Stimulated activated CD8-positive, alpha-beta memory T cell treated with anti-CD3 and anti-CD28 coated beads, Interleukin-7, amount 100 ng/mL, for 1 hour (primary cell): ENCODE measurements at places on chromosomes 12 and 14.

DNA sequence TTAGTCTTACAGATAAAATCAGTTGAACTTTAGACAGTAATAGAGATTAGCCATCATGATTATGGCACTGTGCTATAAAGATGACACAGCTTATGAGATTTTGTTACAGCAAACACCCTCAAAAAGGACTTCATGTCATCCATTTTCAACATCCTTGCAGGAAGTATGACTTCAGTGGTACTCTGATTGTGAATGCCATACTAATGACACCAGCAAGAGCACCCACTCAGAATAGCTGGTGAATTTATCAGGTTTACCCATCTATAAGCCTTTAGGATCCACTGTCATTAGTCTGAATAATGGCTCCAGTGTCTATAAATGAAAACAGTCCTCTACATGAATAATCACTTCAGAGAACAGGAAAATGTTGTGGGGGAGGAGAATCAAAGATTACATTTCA is 615.2 kb downstream of the RPS29 start:
- no peak for DNase-seq

DNA sequence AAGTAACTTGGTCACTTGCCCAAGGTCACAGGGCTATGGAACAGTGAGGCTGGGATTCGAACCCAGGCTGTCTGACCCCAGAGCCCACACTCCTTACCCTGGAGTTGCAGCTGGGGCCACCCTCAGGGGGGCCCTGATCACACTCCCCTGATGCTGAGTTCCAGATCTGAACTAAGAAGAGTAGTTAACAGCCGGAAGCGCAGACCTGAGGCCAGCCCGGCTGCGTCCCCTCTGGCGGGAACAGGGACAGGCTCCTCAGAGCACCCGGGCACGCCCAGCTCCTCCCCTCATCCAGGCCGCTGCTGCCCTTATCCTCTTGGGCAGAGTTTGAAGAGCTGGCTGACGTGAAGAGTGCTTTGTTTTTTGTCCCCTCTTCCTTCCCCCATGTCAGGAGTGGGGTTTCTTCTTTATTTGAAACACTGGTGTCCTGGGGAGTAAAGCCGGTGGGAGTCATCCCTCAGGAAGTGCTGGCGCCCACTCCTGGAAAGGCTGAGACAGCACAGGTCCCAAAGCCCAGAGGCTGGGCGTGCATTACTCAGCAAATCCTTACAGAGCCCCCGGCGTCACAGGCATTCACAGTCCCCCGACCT is 8.7 kb downstream of the PHB2 start:
- DNase-seq = no peak

DNA sequence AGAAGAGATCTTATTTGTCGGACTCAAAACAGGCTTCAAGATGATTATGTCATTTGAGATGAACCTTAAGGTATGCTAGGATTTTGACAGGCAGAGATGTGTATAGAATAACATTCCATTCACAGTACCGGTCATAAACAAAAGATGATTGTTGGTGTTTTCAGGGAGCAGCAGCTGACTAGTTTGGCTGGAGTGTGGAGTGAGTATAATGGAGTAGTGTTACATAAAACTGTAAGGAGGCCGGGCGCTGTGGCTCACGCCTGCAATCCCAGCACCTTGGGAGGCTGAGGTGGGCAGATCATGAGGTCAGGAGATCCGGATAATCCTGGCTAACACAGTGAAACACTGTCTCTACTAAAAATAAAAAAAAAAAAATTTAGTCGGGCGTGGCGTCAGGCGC is 23.9 kb downstream of the SERPINA10 start:
- no peak for DNase-seq

DNA sequence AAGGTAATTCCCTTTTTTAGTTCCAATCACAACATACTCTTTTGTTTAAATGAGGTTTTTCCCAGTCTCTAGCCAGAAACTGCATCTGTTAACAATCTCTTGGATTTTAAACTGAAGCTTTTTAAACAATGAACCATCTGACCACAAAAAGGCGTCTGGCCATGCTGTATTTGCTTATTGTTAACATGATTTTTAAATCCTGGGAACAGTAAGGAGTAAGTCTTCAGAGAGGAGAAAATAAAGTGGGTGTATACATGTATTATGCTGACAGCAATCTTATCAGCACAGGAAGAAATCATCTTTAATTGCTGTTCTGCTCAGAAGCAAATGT is 106.2 kb downstream of the DAAM1 start:
- DNase-seq = no peak

DNA sequence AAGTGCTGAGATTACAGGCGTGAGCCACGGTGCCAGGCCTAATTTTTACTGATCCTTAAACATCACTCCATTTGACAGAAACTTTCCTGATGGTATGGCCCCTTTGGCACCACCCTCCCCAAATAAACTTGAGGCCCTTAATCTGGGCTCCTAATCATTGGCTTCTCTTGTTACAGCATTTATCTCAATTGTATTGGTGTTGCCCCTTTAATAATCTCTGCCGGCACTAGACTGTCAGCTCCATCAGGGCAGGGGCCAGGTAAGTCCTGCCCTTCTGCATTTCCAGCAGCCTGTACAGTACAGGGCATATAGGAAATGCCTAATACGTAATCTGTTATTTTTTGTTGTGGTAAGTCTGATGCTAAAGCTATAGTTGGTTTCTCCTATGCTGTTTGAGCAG is 1.2 kb upstream of the IFT81 start:
- DNase-seq = no peak

- no peak for DNase-seq
These were observed 379.6 kb downstream of the LRIG3 start for GRCh38 chr12:58540480-58541299.

DNA sequence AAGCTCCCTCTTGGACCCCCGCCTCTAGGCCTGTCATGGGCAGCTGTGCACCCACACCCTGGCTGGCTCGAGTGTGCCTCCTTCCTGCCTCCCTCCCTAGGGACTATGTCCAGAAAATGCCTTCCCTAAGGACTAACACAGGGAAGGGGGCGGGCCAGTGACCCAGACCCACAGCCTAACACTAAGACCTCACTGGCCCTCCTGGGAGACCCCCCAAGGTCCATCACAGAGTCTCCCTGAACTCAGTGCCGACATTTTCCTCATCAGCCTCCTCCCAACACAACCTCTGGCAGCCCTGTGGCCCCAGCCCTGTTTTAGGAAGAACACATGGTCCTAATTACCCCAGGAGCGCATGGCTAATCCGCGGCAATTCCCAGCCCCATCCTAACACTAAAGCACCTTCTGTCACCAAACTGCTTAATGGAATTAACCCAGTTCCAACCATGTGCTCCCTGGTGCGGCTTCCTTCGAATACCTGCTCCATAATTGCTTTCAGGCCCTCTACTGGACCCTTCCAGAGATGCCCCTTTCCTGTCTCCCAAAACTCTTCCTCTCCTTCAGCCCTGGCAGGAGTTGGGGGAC is 5.6 kb downstream of the MSI1 start:
- DNase-seq = no peak

- DNase-seq = no peak
These were observed 85.8 kb upstream of the WSCD2 start for GRCh38 chr12:108043286-108043685.

DNA sequence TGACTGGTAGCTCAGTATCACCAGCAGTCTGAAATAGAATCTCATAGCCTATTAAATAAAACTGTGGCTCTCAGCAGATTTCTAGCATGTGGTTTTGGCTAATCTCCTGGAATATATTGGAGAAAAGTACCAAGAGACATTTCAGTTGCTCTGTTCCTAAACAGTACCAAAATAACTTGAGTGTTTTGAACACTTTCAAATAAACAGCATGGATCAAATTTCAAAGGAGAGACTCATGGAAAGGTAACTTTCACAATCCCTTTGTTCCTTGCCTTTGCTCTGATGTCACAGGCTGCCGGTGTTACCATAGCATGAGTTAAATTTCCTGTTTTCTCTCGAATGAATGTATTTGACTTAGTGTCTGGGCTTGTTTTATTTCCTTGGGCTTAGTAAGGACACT is 3.4 kb downstream of the ARG2 start:
- DNase-seq = no peak

GRCh38 chr12:54051026-54051842 is 2.4 kb upstream of the HOXC4 start:
- no peak for DNase-seq

GRCh38 chr12:97006585-97006984 is 99.5 kb downstream of the NEDD1 start:
- no peak for DNase-seq

- DNase-seq = no peak
These were observed 58.9 kb downstream of the HSP90AA1 start for GRCh38 chr14:102027951-102028350.

GRCh38 chr14:81625343-81625742 is 91.7 kb upstream of the SEL1L start:
- no peak for DNase-seq

DNA sequence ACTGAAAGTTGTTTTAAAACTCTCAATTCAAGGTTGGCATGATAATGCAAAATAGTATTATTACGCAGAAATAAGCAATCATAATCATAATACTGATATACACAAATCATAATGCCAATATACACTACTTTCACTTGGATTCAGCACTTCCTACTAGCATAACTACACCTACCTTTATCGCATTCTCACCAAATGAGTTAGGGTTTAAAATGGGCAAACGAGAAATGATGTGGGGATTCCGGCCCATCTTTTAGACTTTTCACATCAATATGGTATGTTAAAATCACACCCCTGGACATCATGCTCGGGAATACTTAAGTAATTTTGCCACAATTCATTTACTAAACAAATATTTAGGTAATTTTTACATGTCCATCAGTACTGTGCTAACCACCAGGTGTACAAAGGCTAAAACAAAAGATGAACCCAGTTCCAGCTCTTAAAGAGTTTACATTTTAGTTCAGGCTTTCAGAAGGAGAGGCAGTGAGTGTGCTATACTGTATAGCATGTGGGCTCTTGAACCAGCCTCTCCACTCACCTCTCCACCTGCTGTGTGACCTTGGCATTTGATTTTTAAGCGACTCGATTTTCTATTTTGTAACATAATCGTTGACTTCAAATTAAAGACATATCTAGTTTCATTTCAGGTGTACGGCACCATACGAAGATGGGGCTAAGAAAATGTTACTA is 1.1 kb upstream of the USP15 start:
- DNase-seq = no peak

DNA sequence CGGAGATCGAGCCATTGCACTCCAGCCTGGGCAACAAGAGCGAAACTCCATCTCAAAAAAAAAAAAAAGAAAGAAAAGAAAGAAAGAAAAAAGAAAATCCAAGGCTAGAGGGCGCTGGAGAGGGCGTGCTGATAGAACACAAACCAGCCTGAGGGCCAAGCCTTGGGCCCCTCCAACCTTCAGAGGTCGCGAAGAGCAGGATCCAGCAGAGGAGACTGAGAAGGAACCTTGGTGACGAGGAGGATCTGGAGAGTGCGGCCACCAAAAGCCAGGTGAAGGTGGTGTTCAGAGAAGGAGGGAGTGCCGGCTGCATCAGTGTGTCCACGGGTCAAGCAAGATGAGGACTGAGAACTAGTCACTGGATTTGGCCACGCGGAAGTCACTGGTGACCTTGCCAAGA is 4.1 kb upstream of the DYNC1H1 start:
- no peak for DNase-seq

GRCh38 chr12:104455578-104456416 is 951 bp upstream of the CHST11 start:
- DNase-seq = no peak

DNA sequence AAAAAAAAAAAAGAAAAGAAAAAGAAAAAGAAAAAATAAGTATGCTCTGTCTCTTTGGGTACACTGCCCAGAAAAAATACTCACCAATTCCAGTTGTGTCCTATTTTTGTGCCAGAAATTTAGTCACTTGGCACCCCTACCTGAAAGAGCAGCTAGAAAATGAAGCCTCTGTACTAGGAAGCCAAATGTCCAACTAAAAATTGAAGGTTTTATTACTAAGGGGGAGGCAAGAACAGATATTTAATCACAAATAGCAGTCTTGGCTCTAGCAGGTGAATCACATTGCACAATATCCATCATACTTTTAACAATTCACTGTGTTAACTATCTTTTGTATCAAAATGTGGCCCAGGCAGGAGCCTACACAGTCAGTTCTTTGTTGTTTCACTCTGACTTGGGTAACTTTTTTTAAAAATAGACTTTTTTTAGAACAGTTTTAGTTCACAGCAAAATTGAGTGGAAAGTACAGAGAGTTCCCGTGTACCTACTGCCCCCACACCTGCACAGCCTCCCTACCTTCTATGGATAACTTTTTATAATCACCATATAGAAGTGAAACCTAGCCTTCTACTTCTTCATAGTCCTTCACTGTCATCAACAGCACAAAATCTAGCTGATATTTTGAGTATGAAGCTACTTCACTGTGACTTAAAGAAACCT is 87.1 kb upstream of the ATF7IP start:
- DNase-seq = no peak

DNA sequence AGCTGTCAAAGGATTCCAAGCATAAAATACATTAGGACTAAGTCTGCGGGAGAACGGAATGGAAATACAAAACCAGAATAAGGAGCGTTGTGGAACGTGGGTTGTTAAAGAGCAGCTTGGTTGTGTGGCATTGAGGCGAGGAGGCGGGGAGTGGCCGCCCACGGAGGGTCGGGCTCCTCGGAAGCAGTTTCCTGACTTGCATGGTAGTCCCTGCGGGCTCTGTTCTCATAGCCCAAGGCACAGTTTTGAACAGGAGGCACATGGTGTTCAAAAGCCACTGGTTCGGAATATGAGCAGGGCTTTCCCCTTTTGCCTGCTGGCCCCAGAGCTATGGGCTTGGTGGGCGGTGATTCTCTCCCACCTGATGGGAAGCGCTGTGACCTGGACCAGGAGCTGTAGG is 12.2 kb downstream of the DDX51 start:
- no peak for DNase-seq

DNA sequence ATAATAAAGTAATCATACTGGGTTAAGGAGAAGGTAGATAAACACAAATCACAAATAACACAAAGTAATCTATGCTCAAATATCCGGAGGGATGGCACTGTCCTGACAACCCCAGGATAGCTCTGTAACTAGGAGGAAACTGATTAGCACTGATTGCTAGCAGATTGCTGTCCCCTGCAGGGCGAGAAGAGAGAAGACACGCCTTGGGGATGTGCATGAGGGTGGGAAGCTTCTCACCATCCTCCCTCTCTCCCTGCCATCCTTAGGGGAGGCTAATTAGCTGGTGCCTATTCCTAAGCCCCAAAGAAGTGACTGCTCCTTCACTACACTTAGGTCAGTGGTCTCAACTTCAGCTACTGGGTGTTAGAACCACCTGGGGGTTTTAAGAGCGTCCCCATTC is 27.0 kb upstream of the TMEM260 start:
- DNase-seq = no peak

DNA sequence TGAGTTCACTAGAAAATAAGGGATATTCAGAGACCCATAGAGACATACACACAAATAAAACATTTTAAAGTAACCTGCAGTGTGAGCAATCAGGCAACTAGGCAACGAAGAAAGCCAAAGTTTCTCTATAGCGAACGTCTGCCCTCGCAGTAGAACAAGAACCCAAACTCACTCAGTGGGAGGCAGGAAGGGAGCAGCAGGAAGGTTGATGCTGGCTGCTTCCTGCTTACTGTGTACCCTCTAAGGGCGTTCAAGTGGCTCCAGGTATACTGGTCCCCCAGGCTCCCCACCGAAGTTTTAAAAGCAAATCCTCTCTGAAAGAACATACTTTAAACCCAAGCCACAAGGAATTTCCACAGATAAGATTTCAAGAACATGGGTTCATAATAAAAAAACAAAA is 249.3 kb downstream of the FOXN3 start:
- no peak for DNase-seq

GRCh38 chr14:71348394-71348793 is 441.1 kb downstream of the PCNX1 start:
- no peak for DNase-seq

- no peak for DNase-seq
These were observed 40.0 kb downstream of the NUAK1 start for GRCh38 chr12:106098691-106099200.

GRCh38 chr12:8644345-8645248 is 18.0 kb downstream of the MFAP5 start:
- no peak for DNase-seq
